ENCODE measurements at places on chromosomes 5 and 9. TPM values are rescaled to one million over a fixed set of nuclear protein-coding genes. Genes with fewer than 3 reads are reported as not detected.

The HSPA9 gene
- total RNA-seq, result 302 TPM

The GMCL2 gene
- total RNA-seq, result not detected

The SPAAR gene
- 0.18 TPM for total RNA-seq

The EFNA5 gene
- 0.14 TPM for total RNA-seq

The SLC36A2 gene
- not detected for total RNA-seq

The CYSTM1 gene
- 11.4 TPM for total RNA-seq

Measured in smooth muscle cell of bladder (primary cell).